ENCODE measurements at places on chromosomes 7 and 10.

DNA sequence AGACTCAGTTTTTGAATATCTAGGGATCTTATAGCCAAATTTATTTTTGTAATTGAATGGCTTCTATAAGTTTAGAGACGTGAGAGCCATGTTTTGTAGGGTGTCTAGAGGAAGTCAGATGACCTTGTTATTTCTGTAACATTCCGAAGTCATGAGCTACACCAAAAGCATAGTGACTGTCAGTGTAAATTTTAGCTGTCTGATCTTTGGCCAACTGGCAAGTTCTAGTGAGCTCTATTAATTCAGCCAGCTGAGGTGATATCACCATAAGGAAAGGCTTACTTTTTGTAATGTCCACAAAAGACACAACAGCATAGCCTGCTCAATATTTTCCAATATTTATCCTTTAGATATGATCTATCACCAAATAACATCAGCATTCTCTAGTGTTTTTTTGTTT lies 9.9 kb upstream of the NT5C3A start:
- no peak for DNase-seq

DNA sequence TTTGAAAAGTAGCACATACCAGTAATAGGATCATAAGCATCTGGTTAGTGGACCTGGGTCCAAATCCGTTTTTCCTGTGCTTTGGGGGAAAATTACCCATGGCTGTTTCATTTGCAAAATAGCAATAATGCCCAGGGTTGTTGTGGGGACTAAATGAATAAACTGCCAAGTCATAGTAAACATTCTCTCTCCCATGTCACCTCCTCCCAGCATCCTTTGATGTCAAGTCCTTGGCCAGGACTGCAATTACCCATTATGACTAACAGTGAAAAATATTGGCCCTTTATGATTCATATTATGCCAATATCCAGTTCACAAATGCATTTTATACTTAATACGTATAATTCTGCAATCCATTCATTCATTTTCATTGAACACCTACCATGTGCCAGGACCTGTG lies 23.0 kb downstream of the TOMM7 start:
- no peak for DNase-seq

DNA sequence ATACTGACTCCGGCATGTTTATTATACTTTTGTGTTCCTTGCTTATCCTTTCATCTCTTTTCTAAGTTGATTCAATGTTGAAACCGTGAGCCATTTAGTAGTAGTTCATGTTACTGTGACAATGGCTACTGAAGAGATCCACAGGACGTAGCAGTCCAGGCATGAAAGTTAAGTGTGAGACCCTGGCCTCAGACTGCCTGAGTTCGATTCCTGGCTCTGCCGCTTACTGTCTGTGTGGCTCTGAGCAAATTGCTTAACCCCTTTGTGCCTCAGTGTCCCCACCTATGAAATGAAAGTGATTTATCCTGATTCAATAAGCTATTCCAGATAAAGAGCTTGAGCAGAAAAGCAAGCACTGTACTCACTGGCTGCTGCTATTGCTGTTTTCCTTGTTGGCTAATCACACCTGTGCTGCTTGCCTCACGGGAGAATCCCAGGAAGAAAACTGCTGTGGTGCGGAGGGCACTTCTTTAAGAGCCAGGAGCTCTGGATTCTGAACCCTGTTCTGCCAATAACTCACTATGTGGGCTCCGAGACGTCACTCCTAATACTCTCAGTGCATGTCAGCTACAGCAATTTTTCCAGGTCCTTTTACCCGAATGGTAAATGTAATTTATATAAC lies 38.4 kb downstream of the PNLIPRP2 start:
- no peak for DNase-seq

DNA sequence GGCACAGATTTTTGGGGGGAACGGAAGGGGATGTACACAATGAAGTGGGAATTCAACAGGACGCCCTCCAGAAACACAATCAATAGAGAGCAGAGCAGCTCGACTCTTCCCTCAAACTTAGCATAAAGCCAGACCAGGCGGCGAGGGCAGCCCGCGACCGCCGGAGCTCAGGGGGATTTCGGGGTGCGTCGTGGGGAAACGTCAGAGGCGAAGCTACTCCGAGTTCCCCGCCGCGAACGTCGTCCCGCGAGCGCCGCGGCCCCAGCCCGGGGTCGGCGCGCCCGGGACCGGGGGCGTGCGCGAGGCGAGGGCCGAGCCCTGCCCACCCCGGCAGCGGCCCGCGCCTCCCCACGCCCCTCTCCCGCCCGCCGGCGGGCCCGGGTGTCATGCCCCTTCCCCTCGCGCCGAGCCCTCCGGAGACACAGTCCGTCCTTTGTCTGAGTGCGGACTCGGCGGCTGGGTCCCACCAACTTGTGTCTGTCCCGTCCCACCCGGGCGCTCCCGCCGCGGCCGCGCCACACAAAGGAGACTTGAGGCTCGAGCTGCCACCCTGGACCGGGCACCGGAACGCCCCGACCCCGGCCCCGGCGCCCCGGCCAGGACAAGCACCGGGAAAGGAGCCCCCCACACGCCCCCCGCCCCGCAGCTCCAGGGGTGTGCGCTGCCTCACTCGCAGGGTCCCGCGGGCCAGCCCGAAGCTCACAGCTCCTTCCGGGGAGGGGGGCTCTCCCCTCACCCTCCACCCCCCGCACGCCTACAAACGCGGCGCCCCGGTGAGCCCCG lies 634 bp downstream of the EZH2 start:
- peak; percentile 20 for DNase-seq

DNA sequence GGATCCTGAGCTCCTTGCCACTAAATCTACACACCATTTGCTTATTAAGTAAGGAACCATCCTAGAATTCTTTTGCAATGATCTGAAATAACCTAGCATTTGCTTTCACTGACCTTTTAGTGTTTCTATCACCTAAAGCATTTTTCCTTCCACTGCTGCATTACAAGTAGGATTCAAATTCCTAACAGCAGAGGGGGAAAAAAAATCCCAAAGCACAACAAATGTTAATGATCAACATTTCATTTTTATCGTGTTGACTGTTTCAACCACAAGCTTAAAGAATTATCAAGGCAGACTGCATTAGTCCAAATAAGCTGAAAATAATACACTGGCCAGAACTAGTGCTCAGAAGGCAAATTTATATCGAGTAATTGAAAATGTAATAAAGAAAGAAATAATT lies 174.7 kb upstream of the TCF7L2 start:
- DNase-seq = no peak

GRCh38 chr10:68997211-68997610 lies 8.6 kb downstream of the KIFBP start:
- DNase-seq = no peak

GRCh38 chr10:79092292-79092896 lies 23.6 kb downstream of the ZMIZ1 start:
- no peak for DNase-seq

- no peak for DNase-seq
These were observed 79.6 kb downstream of the SVIL start for GRCh38 chr10:29555091-29555745.

- DNase-seq = no peak
These were observed 65.3 kb downstream of the TFEC start for GRCh38 chr7:115965236-115965635.
